Skin of body (tissue), 3 donors: ENCODE measurements at places on chromosomes 3 and 15. TPM values are rescaled to one million over a fixed set of nuclear protein-coding genes. Genes with fewer than 3 reads are reported as not detected.

- DNase-seq = no peak
Measured at GRCh38 chr3:174659511-174659910, 199.6 kb upstream of the NAALADL2 start.

NEK11 gene
- 14.9 TPM for total RNA-seq

DNA sequence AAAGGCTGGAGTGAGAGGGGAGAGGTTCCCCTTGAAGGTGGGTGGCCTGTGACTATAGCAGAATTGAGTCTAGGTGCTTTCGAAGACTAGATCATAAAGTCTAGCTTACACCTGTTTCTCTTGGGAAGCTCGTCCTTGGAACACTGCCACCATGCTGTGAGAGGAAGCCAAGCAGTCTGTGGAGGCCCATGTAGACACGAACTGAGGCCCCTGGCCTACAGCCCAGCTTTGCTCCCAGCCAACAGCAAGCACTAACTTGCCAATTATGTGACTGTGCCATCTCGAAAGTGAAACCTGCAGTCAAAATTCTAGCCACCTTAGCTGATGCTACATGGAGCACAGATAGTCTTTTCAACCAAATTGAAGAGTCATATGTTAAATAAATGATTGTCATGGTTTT is 190.5 kb upstream of the NECTIN3 start:
- DNase-seq = no peak

GRCh38 chr3:171301998-171302397 is 158.2 kb downstream of the TNIK start:
- no peak for DNase-seq

DNA sequence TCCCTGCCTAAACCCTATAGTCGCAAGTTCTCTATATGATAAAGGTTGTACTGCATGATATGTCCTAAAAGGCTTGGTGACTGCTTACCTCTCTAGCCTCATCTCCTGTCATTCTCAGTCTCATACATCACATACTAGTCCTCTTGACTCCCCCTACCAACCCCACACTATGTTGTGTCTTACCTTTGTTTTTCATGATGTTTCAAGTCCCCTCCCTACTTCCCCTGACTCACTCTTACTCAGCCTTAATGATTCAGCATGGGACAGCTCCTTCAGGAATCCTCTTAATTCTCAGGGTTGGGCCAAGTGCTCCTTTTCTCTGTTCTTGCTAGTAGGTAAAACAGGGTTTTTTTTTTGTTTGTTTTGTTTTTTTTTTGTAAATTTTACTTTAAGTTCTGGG is 49.6 kb downstream of the SLMAP start:
- no peak for DNase-seq

DUOX1 gene
- total RNA-seq = 12.6 TPM

PML gene
- total RNA-seq = 28.6 TPM

PLA2G4E gene
- 33.8 TPM for total RNA-seq
